ENCODE measurements at places on chromosomes 2 and 18.

DNA sequence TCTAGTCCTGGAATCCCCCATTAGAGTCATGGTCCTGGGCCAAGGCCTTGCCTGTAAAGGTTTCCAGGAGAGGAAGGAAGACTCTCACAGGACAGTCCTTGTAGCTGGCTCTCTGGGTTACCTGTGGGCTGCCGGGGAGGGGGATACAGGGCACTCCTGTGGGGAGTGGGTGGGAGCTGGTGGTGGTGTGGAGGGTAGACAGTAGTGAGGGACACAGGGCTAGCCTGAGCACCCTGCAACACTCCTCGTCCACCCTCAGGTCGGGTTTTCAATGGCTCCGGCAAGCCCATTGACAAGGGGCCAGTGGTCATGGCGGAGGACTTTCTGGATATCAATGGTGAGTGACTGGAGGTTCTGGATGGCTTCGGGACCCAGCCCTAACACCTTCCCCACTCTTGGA is 19.7 kb upstream of the ANKRD53 start:
- no peak for DNase-seq

DNA sequence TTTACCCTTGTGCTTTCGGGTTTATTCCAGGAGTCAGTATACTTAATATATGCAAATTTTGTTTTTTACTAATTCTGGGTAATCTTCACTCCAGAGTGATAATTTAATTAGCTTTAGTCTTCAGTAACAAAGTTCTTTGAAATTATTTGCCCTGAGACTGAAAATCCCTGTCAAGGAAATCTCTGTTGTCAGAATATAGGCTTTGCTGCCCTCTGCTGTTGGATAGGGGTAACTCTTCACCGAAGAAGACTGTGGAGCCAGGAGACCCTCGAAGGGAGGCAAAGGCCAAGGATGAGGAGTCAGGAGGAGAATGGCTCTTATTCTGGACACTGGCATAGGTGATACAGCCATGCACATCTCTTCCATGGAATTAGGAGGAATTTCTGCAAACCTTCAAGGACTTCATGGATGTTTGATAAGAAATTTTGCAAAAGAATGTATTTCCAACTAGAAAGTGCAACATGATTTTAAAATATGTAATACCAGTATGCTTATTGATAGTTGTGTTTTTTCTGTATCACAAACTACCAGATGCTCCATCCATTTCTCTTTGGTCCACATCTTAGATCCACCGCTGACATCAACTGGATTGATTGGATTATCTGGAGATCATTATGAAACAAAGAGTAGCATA is 182.3 kb downstream of the RDH14 start:
- DNase-seq = no peak

DNA sequence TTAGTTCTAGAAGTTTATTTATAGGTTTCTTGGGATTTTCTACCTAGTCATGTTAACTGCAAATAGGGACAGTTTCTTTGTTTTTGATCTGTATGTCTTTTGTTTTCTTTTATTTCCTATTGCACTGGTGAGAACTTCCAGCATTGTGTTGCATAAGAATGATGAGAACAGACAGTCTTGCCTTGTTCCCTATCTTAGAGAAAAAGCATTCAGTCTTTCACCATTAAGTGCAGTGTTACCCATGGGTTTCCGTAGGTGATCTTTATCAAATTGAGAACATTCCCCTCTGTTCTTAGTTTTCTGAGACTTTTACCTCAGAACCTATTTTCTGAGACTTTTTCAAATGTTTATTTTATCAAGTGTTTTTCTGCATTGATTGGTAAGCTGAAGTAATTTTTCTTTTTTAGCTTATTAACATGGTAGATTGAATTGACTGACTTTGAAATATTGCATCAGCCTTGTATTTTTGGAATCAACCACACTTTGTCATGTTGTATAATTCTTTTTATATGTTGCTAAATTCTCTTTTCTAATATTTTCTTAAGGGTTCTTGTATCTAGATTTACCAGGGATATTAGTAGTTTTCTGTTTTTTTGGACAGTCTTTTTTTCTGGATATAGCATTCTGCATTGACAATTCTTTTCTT is 17.2 kb downstream of the MFSD6 start:
- DNase-seq = no peak

GRCh38 chr2:5454051-5454390 is 238.2 kb upstream of the SOX11 start:
- no peak for DNase-seq

- no peak for DNase-seq
These were observed 81.3 kb upstream of the ACAA2 start for GRCh38 chr18:49894517-49895226.

- no peak for DNase-seq
These were observed 377.1 kb downstream of the CDH19 start for GRCh38 chr18:66226782-66227181.

GRCh38 chr2:196604196-196604595 is 35.3 kb upstream of the CCDC150 start:
- DNase-seq = no peak

DNA sequence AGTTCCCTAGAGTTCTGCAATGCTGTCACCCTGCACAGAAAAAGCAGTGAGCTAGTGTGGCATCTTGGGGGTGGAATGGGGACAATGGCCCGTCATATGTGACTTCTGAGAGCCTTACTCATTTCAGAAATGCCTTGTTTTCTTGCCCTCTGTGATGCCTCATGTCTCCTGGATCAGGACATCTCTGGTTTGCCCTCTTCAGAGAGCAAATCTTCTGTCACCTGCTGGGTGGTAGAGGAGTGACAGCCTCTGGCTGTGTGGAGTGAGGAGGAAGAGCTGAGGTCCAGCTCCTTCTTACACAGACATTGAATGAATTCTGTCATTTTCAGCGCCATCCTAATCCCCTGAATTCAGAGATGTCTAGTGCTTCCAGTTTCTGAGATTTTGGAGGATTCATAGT is 55.6 kb upstream of the PHLPP1 start:
- DNase-seq = no peak

DNA sequence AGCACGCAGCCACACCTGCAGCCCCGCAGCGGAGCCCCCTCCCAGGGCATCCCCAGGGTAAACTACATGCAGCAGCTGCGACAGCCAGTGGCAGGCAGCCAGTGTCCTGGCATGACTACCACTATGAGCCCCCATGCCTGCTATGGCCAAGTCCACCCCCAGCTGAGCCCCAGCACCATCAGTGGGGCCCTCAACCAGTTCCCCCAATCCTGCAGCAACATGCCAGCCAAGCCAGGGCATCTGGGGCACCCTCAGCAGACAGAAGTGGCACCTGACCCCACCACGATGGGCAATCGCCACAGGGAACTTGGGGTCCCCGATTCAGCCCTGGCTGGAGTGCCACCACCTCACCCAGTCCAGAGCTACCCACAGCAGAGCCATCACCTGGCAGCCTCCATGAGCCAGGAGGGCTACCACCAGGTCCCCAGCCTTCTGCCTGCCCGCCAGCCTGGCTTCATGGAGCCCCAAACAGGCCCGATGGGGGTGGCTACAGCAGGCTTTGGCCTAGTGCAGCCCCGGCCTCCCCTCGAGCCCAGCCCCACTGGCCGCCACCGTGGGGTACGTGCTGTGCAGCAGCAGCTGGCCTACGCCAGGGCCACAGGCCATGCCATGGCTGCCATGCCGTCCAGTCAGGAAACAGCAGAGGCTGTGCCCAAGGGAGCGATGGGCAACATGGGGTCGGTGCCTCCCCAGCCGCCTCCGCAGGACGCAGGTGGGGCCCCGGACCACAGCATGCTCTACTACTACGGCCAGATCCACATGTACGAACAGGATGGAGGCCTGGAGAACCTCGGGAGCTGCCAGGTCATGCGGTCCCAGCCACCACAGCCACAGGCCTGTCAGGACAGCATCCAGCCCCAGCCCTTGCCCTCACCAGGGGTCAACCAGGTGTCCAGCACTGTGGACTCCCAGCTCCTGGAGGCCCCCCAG is 254.1 kb downstream of the GLI2 start:
- DNase-seq = no peak

DNA sequence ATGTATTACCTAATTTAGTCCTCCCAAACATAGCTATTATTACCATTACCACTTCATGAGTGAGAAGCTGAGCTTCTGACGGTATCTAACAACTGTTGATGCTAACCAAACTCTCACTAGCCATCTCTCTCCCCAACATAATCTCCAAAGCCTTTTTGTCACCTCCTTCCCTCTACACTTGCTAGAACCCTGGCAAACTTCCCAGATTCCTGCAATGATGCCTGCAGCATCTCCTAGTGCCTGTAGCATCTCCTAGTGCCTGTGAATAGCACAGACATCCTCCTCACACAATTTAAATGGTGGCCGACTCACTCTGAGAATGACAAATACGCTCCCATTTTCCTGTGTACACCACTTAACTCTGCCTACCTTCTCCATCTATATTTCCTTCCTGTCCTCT is 126.7 kb downstream of the STK39 start:
- DNase-seq = no peak

DNA sequence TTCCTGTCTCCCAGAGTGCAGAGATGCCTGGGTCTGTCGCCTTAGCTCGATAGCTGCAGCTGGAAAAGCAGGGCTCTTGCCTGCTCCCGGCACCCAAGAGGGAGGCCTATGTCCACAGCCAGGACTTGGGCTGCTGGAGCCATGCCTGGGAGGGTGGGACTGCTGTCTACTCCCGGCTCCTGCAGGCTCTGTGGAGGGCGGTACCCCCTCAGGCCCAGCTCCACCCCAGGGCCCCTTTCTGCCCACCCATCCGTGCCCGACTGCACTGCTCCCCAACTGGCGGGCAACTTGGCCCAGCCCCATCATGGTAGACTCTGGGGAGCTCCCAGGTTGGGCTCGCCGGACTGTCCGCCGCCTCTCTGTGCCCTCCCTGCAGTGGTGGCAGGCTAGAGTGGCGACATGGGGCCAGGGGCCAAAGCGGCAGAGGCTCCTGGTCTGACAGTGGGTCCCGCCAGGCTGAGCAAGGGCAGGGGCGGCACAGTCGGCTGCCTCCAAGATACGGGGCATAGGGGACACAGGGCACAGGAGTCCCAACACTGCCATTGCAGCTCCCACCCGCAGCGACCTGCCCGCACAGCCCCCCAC is 901.0 kb downstream of the CCDC85A start:
- DNase-seq = no peak

- no peak for DNase-seq
These were observed 108.9 kb upstream of the DAPL1 start for GRCh38 chr2:158686210-158686691.

DNA sequence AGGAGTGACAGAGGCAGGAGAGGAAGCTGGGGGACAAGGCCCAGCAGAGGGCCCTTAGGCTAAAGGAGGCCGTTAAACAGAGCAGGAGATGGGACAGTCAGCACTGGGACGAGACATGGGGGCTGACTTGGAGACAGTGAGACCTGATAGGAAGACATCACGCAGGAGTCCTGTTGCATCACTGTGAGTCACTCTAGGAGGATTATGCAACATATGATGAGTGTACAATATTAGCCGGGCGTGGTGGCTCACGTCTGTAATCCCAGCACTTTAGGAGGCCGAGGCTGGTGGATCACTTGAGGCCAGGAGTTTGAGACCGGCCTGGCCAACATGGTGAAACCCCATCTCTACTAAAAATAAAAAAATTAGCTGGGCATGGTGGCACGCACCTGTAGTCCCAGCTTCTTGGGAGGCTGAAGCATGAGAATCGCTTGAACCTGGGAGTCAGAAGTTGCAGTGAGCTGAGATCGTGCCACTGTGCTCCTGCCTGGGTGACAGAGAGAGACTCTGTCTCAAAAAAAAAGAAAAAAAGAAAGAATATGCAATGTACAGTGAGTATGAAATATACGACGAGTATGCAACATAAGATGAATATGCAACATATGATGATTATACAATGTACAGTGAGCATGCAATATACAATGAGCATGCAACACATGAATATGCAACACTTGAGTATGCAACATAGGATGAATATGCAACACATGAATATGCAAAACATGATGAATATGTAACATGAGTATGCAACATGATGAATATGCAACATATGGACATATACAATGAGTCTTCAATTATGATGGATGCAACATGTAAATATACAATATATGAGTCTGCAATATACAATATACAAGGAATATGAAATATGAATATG is 83.3 kb upstream of the ID2 start:
- no peak for DNase-seq

- DNase-seq = no peak
These were observed 147.6 kb upstream of the COPS8 start for GRCh38 chr2:236938126-236938525.

DNA sequence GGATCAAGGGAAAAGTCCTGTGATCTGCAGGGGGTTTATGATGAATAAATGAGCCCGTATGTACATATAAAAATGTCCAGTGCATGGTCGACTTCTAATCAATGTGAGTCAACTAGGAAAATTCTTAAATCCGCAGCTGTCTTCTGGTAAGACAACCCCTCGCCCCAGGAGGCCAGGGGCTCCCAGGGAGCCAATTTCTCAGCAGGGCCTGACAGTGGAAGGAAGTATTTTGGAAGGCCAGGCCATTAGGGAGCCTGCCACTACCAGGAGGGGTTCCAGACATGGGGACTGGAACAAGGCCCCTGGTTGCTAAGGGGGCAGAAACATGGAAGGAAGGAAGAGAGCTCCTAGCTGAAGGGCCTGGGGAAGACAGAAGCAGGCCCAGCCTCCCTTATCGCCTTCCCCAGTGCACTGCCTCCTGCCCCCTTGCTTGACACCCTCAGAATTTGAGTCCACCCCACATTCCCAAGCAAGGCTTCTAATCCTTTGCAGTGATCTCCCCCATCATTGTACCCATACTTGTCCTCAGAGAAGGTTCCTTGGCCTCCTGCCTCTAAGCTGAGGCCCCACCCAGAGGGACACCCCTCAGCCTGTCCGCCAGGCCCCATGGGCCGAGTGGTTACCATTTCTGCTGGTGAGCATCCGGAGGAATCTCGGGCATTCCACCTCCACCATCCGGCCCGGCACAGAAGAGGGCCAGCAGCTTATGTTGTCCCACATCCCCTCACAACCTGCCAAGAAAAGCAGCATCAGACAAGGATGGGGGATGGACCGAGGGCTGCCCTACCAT is 45.9 kb downstream of the SCTR start:
- DNase-seq = no peak

DNA sequence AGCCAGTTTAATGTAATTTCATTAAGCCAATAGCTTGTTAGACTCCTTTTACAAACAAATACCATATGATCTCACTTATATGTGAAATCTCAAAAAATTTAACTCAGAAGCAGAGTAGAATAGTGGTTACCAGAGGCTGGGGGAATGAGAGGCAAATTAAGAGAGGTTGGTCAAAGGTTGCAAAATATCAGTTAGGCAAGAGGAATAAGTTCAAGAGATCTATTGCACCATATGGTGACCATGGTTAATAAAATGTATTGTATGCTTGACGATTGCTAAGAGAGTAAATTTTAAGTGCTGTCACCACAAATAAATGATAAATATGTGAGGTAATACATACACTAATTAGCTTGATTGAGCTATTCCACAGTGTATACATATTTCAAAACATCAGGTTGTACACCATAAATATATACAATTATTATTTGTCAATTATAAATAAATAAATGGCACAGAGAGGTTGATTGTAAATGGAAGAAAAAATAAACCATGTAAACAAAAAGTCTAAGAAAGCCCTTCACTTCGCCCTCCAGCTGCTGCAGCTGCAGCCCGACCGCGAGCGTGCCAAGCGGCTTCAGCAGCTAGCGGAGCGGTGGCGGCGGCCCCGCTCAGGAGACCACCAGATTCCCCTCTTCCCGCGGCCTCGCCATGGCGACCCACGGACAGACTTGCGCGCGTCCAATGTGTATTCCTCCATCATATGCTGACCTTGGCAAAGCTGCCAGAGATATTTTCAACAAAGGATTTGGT is 23.0 kb upstream of the ACTR2 start:
- DNase-seq = no peak

GRCh38 chr18:49768051-49768391 is 45.3 kb downstream of the ACAA2 start:
- no peak for DNase-seq

Measured in esophagus squamous epithelium (tissue), 5 donors.